Spinal cord (tissue), 10 donors: ENCODE measurements at places on chromosomes 6 and 20. TPM values are rescaled to one million over a fixed set of nuclear protein-coding genes. Genes with fewer than 3 reads are reported as not detected.
A peak's percentile ranks its signal among the peaks of the same experiment; 100 is the strongest.

DNA sequence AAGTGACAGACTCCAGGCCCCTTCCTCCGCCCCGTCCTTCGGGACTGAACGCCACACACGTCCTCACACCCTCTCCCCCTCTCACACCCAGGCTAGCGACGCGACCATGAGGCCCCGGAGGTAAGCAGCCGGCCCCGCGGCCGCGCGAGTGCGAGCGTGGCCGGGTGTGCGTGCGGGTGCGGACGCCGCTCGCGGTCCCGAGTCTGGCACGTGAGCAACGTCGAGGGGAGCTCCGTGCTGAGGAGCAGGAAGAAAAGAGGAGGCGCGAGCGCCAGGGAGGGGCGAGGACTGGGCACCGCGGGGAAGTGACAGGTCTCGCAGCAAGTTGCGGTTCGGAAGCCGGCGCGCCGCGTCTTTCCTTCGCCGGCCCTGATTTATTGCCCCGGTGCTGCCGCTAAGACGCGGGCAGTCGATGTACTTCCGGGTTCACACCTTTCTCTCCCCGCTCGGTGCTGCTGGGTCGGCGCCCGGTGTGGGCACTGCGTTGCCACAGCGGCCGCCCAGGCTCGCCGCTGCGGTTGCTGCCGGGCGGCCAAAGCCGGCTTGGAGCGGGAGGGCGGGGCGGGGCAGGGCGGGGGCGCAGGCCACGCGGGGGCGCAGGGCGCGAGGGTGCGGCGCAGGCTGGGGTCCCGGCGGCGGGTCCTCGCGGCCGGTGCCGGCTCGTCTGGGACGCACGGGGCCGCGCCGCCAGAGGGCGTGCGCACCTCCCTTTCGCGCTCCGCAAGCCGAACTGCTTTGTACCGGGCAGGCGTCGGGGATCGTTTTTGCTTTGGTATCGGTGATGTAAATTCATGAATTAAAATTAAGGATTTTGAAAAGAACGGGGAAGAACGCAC, 15.8 kb upstream of the LIN28B start:
- peak; percentile 94 for DNase-seq

- DNase-seq, result no peak
These were observed 99.5 kb downstream of the CD164 start for GRCh38 chr6:109282756-109283155.

The FOXA2 gene
- 0.83 TPM for total RNA-seq

DNA sequence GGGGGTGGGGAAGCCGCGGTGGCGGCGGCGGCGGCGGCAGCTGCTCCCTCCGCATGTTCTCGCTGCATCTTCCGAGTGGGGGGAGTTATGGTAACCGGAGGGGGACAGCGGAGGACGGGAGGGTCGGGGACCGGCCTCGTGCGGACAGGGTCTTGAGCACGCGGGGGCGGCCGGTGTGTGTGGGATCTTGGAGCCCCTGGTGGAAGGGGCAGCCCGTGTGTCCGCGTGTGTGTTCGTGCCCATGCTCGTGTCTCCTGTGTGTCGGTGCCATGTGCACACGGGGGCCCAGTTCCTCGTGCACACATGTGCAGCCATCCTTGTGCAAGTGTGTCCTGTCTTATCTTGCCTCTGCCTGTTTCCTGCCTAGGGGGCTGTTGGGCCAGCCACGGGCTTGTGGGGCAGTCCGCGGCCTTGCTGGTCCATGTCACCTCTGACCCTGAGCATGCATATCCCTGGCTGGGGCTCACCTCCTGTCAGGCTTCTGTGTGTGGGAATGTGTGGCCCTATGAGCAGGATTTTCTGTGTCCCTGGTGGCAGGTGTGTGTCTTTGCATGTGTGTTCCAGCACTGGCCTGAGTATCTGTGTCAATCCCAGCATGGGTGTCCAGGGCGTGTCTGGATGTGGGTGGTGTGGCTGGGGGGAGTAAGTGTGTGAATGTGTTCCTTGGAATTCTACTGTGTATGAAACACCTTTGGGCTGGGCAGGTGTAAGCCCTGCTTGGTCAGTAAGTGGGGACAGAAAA, 8.5 kb downstream of the SYNGAP1 start:
- DNase-seq, result peak; percentile 60

- no peak for DNase-seq
These were observed 19.9 kb downstream of the MYBL2 start for GRCh38 chr20:43686820-43687219.
